ENCODE measurements at places on chromosomes 5 and 9.
A peak's percentile ranks its signal among the peaks of the same experiment; 100 is the strongest.

DNA sequence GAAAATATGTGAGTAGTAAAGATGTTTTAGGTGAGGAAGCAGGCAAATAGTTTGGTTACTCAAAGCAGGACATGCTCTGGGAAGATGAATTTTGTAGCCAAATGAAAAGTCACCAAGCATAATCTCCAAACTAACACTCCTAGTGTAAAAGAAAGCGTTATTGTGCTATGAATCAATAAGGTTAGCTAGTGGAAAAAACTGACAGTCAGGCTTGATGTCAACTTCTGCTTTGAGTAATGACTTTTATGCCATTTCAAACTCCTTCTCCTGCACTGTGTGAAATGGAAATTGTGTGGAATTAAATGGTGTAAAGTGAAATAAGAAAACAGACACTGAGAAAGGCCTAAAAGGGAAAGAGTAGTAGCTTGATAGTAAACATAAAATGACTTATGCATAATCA is 637.2 kb upstream of the DMAC1 start:
- DNase-seq: no peak

- DNase-seq: peak; percentile 5
These were observed 534.7 kb downstream of the CAAP1 start for GRCh38 chr9:26357803-26358344.

GRCh38 chr9:97529363-97530076 is 28.1 kb downstream of the TMOD1 start:
- no peak for DNase-seq

- DNase-seq: no peak
These were observed 212.0 kb downstream of the ADAMTS12 start for GRCh38 chr5:33679791-33680190.

DNA sequence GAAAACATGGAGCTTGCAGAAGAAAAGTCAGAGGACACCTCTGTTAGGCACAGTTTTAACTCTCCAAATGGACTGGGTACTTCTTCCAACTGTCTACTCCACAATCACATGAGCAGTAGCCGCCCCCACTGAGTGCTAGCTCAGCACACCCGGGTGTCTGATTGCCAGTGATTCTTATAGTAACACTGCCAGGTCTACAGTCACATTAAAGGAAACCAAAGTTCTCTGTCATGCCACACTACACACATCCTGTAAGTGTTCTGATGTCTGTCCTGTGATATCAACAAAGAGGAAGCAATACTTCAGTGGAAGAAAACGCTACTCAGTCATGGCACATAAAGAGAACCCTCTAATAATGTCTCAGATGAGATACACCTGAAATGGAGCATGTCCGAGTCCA is at the start of gene HAVCR2:
Gene HAVCR2 (minus strand): TSS at position 69 of the 400 bp plus-strand sequence. CDS start 61 bp downstream, at position 8.
- DNase-seq: no peak

- no peak for DNase-seq
These were observed 82.9 kb downstream of the PTCD2 start for GRCh38 chr5:72402959-72403628.

DNA sequence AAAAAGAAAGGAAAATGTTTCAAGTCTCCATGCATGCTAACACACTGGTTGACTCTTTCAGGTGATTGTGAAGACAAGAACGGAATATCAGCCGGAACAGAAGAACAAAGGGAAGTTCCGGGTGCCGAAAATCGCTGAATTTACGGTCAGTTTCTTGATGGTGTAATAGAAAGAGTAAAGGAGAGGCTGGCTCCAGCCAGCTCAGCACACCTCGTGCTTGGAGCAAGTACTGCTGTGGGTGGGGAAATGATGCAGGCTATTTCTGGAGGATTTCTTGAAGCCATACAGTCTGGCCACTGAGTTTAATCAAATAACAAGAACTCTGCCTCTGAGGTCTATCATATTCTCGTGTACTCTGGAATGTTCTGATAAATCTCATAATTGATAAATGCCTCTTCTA is 18.7 kb downstream of the NSG2 start:
- no peak for DNase-seq

DNA sequence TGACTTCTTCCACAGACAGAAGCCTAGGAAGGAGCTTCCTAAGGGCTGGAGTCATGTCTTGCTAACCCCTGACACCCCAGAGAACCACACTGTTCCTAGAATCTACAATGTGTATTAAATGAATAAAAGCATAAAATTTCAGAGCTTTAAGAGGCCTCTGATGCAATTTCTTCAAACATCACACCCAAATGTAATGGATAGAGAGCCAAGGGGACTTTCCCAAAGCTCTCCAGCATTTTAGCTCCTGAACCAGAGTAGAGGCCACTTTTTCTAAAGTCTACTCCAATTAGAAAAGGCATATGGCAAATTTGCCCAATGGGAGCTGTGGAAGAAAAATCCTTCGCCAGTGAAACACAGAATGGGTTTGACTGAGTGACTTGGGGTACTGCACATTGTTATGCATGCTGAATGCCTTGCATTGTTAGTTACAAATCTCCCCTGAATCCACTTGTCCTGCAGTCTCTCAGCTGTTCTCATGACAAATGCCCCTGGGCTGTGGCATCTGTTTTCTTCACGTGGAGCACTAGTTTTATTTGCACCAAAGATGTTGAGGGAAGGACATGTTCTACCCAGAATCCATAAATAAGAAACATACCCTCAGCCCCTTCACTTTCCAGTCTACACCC is 334.0 kb downstream of the ASTN2 start:
- no peak for DNase-seq

- DNase-seq: no peak
These were observed 30.8 kb downstream of the CD14 start for GRCh38 chr5:140602147-140602546.

- DNase-seq: peak; percentile 53
These were observed 42.1 kb upstream of the STXBP1 start for GRCh38 chr9:127569886-127570401.

Data from cerebellar cortex (tissue), 1 donor.